ENCODE measurements at places on chromosomes 4 and X.
A peak's percentile ranks its signal among the peaks of the same experiment; 100 is the strongest.

DNA sequence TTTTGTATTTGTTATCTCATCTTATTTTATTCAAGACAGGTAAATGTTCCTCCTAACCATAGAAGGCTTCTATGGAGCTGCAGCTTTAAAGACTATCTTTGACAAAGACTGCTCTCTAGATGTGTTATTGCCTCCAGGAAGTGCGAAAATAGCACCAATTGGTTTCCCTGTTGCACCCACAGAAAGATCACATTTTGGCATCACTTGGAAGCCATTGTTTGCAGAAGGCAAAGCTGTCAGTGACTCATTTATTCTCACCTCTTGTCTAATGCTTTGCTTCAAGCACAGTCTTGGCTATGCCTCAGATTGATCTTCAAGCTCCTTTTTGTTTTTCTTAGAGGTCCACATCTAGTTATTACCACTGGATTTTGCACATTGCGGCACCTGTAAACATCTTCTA, 150.3 kb downstream of the PCDH7 start:
- no peak for DNase-seq
- peak overlapping the region; percentile 22 for H3K27ac ChIP-seq
- no peak overlapping the region for H3K4me3 ChIP-seq
- no peaks in the 10 kb centered on the region for H3K27me3 ChIP-seq

DNA sequence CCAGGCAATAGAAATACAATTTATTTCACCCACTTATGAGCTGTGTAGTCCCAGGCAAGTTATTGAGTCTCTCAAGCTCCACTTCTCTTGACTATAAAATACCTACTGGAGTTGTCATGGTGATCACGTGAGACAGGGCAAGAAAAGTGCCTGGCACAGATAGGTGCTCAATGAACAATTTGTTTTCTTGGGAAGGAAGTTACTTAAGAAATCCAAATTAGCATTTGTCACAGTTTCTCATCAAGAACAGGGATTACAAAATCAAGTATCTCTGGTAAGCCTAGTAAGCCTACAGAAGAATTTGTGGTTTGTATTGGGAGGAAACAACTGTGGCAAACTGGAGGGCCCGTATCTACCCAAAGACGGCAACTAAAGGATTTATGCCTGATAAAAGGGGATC, 37.5 kb upstream of the RASGEF1B start:
- H3K4me1 ChIP-seq, result no peaks in the 10 kb centered on the region
- peak; percentile 62 for DNase-seq
- H3K4me3 ChIP-seq, result no peak overlapping the region

GRCh38 chr4:9971711-9972110, 49.6 kb downstream of the SLC2A9 start:
- no peak for DNase-seq
- H3K27ac ChIP-seq, result no peak overlapping the region
- no peaks in the 10 kb centered on the region for H3K36me3 ChIP-seq
- no peak overlapping the region for H3K4me3 ChIP-seq
- H3K27me3 ChIP-seq, result no peaks in the 10 kb centered on the region
- no peaks in the 10 kb centered on the region for H3K4me1 ChIP-seq

DNA sequence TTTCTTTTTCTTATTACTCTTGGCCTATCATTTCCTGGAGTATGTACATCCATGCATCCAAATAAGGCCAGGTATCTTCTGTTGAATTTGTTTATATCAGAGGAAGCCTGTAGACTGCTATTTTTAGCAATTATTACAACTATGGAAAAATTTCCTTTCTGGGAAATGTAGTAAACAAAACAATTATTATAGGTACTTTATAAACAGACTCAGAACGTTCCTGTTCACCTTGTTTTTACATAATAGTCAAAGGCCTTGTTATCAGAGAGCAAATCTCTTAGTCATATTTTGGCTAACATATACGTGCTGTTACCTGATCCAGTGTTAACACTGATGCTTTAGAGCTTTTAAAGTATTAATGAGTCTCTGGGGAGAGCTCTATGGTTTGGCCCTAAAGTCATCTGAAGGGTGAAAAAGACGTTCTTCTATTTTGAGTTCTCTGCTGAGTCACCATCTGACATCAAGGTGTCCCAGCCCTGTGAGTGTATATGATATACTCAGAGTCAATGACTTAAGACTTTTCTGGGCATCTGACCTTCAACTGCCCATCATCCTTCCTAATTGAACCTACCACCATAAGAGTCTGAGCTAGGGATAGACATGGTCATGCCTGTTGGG, 7.3 kb downstream of the SPARCL1 start:
- H3K36me3 ChIP-seq, result no peaks in the 10 kb centered on the region
- H3K4me3 ChIP-seq, result no peak overlapping the region
- H3K27ac ChIP-seq, result peak overlapping the region; percentile 18
- peaks cover 10% of the 10 kb centered on the region for H3K4me1 ChIP-seq
- H3K27me3 ChIP-seq, result no peaks in the 10 kb centered on the region

DNA sequence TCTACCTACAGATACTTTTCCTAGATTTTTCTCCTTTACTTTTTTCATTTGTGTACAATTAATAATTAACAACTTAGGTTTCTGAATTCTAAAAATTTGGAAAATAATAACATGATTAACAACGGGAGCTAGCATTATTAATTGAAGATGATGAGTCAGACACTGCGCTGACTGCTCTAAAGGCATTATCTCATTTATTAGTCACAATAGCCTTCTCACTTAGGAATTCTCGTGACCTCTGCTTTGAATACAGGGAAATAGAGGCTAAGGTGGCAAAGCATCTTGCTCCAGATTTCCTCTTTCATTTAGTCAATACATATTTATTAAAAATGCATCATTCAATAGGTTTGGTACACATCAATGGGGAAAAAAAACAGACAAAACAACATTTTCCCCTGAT, 441.3 kb downstream of the PCDH18 start:
- H3K36me3 ChIP-seq, result no peaks in the 10 kb centered on the region
- DNase-seq, result peak; percentile 7
- H3K27me3 ChIP-seq, result no peaks in the 10 kb centered on the region
- no peaks in the 10 kb centered on the region for H3K4me1 ChIP-seq
- H3K27ac ChIP-seq, result no peak overlapping the region

DNA sequence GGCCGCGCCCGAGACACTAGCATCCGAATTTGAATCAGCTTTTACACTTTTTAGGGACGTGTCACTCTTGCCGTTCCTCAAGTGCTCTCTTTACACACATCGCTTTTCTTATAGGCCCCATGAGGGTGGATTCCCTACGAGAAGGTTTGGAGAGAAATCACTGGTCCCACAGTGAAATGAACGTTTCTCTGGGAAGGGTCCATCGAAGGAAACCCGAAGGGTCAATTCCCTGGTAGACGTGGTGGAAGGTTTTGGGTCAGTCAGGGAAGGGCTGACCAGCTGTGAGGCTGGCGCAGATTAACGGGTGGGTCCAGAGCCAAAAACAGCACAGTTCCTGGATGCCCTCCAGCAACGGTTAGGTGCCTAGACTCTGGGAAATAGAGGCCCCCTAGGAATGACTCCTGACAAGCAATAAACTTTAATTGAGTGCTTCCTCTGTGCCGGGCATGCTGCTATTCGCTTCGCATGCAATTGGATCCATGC, 35.9 kb downstream of the ETDC start:
- H3K27me3 ChIP-seq, result no peaks in the 10 kb centered on the region
- H3K27ac ChIP-seq, result no peak overlapping the region
- no peaks in the 10 kb centered on the region for H3K4me1 ChIP-seq
- peak overlapping the region; percentile 70 for H3K4me3 ChIP-seq
- no peaks in the 10 kb centered on the region for H3K36me3 ChIP-seq

DNA sequence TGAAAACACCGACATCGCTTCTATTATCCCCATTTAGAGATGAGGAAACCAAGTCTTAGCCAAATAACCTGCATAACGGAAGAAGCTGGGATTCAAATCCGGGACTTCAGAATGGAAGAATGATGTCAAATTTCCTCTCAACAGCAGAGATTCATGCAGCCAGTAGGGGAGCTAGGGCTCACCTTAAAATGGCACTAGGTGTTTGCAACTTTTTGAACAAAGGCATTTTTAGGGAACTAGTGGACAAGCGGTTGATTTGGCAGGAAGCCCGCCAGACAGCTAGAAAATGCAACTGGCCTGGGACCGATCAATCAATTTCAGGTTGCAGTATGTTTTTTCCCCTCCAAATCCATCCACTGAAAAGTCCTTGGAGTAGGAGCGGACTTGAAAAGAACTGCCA, 224.2 kb downstream of the PTTG2 start:
- no peaks in the 10 kb centered on the region for H3K27me3 ChIP-seq
- H3K36me3 ChIP-seq, result no peaks in the 10 kb centered on the region
- no peaks in the 10 kb centered on the region for H3K4me1 ChIP-seq
- H3K4me3 ChIP-seq, result no peak overlapping the region

- DNase-seq, result peak; percentile 22
- peaks cover 22% of the 10 kb centered on the region for H3K36me3 ChIP-seq
- H3K27ac ChIP-seq, result peak overlapping the region; percentile 59
- no peak overlapping the region for H3K4me3 ChIP-seq
These were observed 28.3 kb downstream of the ENOPH1 start for GRCh38 chr4:82458729-82459128.

Measured in cardiac muscle cell (in vitro differentiated cells and primary cell).